Upper lobe of right lung (tissue), 1 donor: ENCODE measurements at places on chromosomes 6 and 20. TPM values are rescaled to one million over a fixed set of nuclear protein-coding genes. Genes with fewer than 3 reads are reported as not detected.

Gene PFDN6
- 39.3 TPM for total RNA-seq

- H3K27me3 ChIP-seq = peaks cover 19% of the 10 kb centered on the region
- H3K27ac ChIP-seq = no peak overlapping the region
- peaks cover 12% of the 10 kb centered on the region for H3K4me1 ChIP-seq
- H3K4me3 ChIP-seq = peak overlapping the region; percentile 56
- H3K36me3 ChIP-seq = no peaks in the 10 kb centered on the region
Measured at GRCh38 chr6:56953597-56954402, 1.1 kb upstream of the BEND6 start.

- no peak for DNase-seq
- H3K27me3 ChIP-seq = peaks cover 100% of the 10 kb centered on the region
- no peak overlapping the region for H3K4me3 ChIP-seq
- peak overlapping the region; percentile 76 for H3K27ac ChIP-seq
- H3K36me3 ChIP-seq = no peaks in the 10 kb centered on the region
Measured at GRCh38 chr6:1382883-1383728, 6.3 kb upstream of the FOXF2 start.

- no peak overlapping the region for H3K4me3 ChIP-seq
- peak overlapping the region; percentile 1 for H3K27ac ChIP-seq
- H3K36me3 ChIP-seq = no peaks in the 10 kb centered on the region
- H3K4me1 ChIP-seq = peaks cover 46% of the 10 kb centered on the region
- no peaks in the 10 kb centered on the region for H3K27me3 ChIP-seq
Measured at GRCh38 chr6:41715795-41716515, 19.5 kb downstream of the TFEB start.

GRCh38 chr6:74973591-74973990 is 232.3 kb downstream of the COL12A1 start:
- no peak overlapping the region for H3K4me3 ChIP-seq
- H3K4me1 ChIP-seq = no peaks in the 10 kb centered on the region
- no peaks in the 10 kb centered on the region for H3K36me3 ChIP-seq
- H3K27ac ChIP-seq = no peak overlapping the region
- DNase-seq = no peak
